IMR-90 (cell line): ENCODE measurements at places on chromosomes 4 and X. TPM values are rescaled to one million over a fixed set of nuclear protein-coding genes. Genes with fewer than 3 reads are reported as not detected.

The RHOXF2B gene
- not detected in 2 replicates for total RNA-seq

The STBD1 gene
- total RNA-seq = 2.2 and 3.0 TPM in 2 replicates

The SSX4B gene
- total RNA-seq = not detected in 2 replicates

GRCh38 chr4:5247735-5248134 lies 196.5 kb downstream of the STK32B start:
- no peaks in the 10 kb centered on the region for H3K36me3 ChIP-seq
- H3K27ac ChIP-seq = no peak overlapping the region
- peak; percentile 19 for DNase-seq
- H3K4me3 ChIP-seq = no peak overlapping the region

DNA sequence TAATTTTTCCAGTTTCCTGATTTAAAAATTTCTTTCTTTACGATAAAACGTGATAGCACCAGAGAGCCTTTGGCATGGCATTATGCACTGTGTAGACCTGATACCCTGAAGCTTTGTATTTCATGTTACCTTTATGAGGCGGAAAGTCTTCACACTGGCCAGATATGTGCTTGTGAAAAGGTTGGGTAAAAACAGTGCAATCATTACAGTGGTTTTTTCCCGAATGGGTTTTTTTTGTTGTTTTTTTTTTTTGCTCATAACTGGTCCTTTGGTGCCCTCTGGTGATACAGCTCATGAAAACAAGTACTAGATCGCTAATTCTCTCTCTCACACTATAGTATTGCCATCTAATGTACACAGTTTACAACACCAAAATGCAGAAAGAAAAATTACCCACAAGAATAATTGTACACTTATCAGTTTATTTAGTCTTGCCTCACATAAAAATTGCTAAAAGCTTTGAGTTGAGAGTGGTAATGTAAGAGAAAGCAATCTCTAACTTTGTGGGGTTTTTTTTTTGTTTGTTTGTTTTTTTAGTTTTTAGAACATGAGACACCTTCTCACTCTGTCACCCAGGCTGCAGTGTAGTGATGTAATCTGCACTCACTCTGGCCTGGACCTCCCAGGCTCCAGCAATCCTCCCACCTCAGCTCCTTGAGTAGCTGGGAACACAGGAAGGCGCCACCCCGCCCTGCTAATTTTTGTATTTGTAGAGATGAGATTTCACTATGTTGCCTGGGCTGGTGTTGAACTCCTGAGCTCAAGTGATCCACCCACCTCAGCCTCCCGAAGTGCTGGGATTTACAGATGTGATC lies 21.3 kb downstream of the SPCS3 start:
- no peak overlapping the region for H3K27ac ChIP-seq

The SMIM10 gene
- 2.3 and 3.6 TPM in 2 replicates for total RNA-seq

The RGN gene
- under 0.01 and 0.18 TPM in 2 replicates for total RNA-seq

The METAP1 gene
- 43.7 and 76.1 TPM in 2 replicates for total RNA-seq

GRCh38 chrX:69469975-69470374 lies 34.2 kb upstream of the NALF2 start:
- no peak overlapping the region for H3K27ac ChIP-seq
- H3K4me3 ChIP-seq = no peak overlapping the region
- H3K4me1 ChIP-seq = no peaks in the 10 kb centered on the region

DNA sequence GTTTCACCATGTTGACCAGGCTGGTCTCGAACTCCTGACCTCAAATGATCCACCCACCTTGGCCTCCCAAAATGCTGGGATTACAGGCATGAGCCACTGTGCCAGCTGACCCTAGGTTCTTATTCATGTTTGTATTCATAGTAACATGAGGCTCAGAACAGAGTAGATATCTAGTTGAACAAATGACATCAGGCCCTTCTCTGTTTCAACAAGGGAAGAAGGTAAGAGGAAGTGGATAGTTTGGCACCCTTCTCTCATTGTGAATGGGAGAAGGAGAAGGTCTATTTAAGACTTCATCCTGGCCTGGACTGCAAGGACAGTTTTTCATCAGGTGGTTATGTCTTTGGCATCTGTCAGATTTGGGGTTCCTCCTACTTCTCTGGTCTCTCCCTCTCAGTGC lies 13.8 kb downstream of the GJB1 start:
- no peak overlapping the region for H3K27ac ChIP-seq
- peaks cover 9% of the 10 kb centered on the region for H3K36me3 ChIP-seq
- no peaks in the 10 kb centered on the region for H3K4me1 ChIP-seq
- DNase-seq = no peak

The F8A2 gene
- not detected in 2 replicates for total RNA-seq

DNA sequence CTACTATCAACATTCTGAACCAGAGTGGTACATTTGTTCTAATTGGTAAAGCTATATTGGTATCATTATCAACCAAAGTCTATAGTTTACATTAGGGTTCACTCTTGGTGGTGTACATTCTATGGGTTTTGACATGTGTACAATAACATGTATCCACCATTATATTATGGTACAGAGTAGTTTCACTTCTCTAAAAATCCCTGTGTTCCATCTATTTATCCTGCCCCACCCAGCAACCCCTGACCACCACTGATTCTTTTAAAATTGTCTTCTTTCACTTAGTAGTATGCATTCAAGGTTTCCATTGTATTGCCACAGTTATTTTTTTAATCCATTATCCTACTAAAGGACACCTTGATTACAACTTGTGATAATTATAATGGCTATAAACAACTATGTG lies 15.3 kb upstream of the TMPRSS11D start:
- no peak overlapping the region for H3K4me3 ChIP-seq
- H3K27me3 ChIP-seq = no peaks in the 10 kb centered on the region
- no peaks in the 10 kb centered on the region for H3K36me3 ChIP-seq
- no peak for DNase-seq
- H3K4me1 ChIP-seq = no peaks in the 10 kb centered on the region

GRCh38 chr4:73019462-73020047 lies 50.0 kb downstream of the COX18 start:
- H3K4me3 ChIP-seq = no peak overlapping the region

The PNMA3 gene
- not detected in 2 replicates for total RNA-seq

- peak overlapping the region; percentile 61; the same call in 1 of the 2 replicates for H3K27ac ChIP-seq
- no peak overlapping the region for H3K4me3 ChIP-seq
- no peaks in the 10 kb centered on the region for H3K36me3 ChIP-seq
- no peaks in the 10 kb centered on the region for H3K27me3 ChIP-seq
Observed at GRCh38 chr4:176270669-176271068, 1.6 kb upstream of the ASB5 start.

The RHOXF2 gene
- total RNA-seq = not detected in 2 replicates

The WDR1 gene
- 782 and 992 TPM in 2 replicates for total RNA-seq

GRCh38 chr4:88630756-88631155 lies 38.5 kb downstream of the HERC3 start:
- H3K4me1 ChIP-seq = peaks cover 2% of the 10 kb centered on the region; the same call in 1 of the 2 replicates
- DNase-seq = peak; percentile 80
- H3K4me3 ChIP-seq = no peak overlapping the region
- no peak overlapping the region; the same call in 1 of the 2 replicates for H3K27ac ChIP-seq
- H3K36me3 ChIP-seq = no peaks in the 10 kb centered on the region

The DCAF8L2 gene
- not detected in 2 replicates for total RNA-seq

GRCh38 chr4:5933996-5934831 lies 41.3 kb upstream of the CRMP1 start:
- no peak overlapping the region for H3K4me3 ChIP-seq
- no peak overlapping the region for H3K27ac ChIP-seq
- no peak for DNase-seq
- no peaks in the 10 kb centered on the region for H3K36me3 ChIP-seq

DNA sequence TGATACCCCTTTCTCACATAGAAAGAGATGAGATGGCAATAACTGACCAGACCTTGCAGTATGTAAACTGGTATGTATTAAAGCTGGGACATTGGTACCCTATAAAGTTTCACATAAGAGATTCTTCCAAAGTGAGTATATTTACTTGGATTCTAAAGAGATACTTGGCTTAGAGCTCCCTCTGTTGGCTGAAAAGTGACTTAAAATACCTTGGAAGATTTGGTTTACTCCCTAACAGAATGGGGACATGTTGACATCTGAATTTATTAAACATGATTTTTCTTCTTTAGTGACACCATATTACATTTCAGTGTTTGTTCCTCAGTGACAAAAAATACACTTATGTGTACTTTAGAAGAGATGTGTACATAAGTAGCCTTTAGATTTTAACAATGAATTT lies 47.9 kb upstream of the RGN start:
- no peaks in the 10 kb centered on the region for H3K4me1 ChIP-seq
- H3K27me3 ChIP-seq = peaks cover 8% of the 10 kb centered on the region
- H3K4me3 ChIP-seq = no peak overlapping the region
- peak; percentile 68 for DNase-seq
- H3K27ac ChIP-seq = no peak overlapping the region
- H3K36me3 ChIP-seq = peaks cover 3% of the 10 kb centered on the region; the same call in 1 of the 2 replicates

- H3K36me3 ChIP-seq = no peaks in the 10 kb centered on the region
- no peak overlapping the region for H3K27ac ChIP-seq
- H3K4me3 ChIP-seq = no peak overlapping the region
Observed at GRCh38 chr4:62004881-62005280, 804.8 kb downstream of the ADGRL3 start.

GRCh38 chr4:90745176-90745575 lies 618.0 kb downstream of the CCSER1 start:
- H3K27me3 ChIP-seq = no peaks in the 10 kb centered on the region
- no peaks in the 10 kb centered on the region for H3K36me3 ChIP-seq
- H3K4me1 ChIP-seq = no peaks in the 10 kb centered on the region
- H3K4me3 ChIP-seq = no peak overlapping the region

GRCh38 chrX:103530545-103530944 lies 11.3 kb upstream of the RAB40A start:
- H3K27ac ChIP-seq = peak overlapping the region; percentile 69; the same call in 1 of the 2 replicates
- no peak overlapping the region for H3K4me3 ChIP-seq
- peaks cover 5% of the 10 kb centered on the region; the same call in 1 of the 2 replicates for H3K4me1 ChIP-seq
- H3K27me3 ChIP-seq = peaks cover 1% of the 10 kb centered on the region; the same call in 1 of the 2 replicates

DNA sequence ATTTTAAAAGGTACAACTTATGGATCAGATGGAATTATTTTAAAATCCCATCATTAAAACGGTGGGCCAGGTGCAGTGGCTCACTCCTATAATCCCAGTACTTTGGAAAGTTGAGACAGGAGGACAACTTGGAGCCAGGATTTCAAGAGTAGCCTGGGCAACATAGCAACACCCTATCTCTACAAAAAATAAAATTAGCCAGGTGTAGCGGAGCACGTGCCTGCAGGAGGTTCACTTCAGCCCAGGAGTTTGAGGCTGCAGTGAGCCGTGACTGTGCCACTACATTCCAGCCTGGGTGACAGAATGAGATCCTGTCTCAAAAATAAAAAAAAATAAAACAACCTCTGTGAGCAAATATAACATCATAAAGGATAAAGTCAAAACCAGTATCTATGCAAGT lies 11.4 kb downstream of the ADH5 start:
- H3K27ac ChIP-seq = no peak overlapping the region
- H3K4me3 ChIP-seq = no peak overlapping the region
- no peaks in the 10 kb centered on the region for H3K27me3 ChIP-seq
- no peaks in the 10 kb centered on the region; the same call in 1 of the 2 replicates for H3K4me1 ChIP-seq
- no peak for DNase-seq
- H3K36me3 ChIP-seq = peaks cover 49% of the 10 kb centered on the region

The FOXR2 gene
- not detected in 2 replicates for total RNA-seq

DNA sequence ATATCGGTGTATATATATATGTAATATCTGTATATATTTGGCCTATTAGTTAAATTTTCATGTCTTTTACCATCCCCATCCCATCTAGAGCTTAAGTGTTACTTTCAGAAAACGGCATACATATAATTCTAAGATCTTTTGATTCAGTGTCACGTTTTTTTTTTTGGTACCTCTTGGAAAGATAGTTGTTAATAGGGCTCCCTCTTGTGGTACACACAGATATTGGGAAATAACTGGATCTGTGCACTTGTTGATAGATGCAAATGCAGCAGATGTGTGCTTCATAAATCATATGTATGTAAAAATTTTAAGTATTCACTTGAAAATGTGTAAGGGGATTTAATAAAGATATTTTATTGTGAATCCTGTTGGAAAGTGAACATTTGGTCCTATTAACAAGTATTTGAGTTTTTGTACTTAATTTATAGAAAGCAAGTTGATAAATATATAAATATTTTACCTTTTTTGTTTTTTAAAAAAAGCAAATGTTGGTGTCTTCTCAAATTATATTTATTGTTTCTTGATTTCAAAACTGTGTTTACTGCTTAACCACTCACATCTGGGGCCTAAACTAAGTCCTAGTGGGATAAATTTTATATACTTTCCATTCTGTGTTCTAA lies 74.7 kb downstream of the PAQR3 start:
- no peak overlapping the region for H3K27ac ChIP-seq
- H3K27me3 ChIP-seq = no peaks in the 10 kb centered on the region
- H3K4me3 ChIP-seq = no peak overlapping the region
- peaks cover 6% of the 10 kb centered on the region for H3K36me3 ChIP-seq
- peak; percentile 85 for DNase-seq

DNA sequence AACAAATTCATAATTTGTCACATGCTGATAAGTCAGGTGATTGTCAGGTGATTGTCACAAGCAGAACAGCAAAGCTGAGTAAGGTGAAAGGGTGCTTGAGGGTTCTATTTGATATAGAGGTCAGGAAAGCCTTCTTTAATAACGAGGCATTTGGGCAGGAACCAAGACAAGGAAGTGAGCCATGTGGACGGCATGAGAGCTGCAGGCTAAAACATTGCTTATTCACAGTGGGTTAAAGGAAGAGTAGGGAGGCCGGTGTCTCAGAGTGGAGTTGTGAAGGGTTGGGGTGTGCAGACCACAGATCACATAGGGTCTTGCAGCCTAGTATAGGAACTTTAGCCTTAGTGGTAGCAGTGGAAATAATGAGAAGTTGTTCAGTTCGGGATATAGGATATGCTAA lies 31.3 kb upstream of the CYP2U1 start:
- DNase-seq = no peak
- no peaks in the 10 kb centered on the region for H3K36me3 ChIP-seq
- H3K27ac ChIP-seq = no peak overlapping the region

- no peak for DNase-seq
- H3K36me3 ChIP-seq = no peaks in the 10 kb centered on the region
- H3K27me3 ChIP-seq = no peaks in the 10 kb centered on the region
- H3K4me3 ChIP-seq = no peak overlapping the region
Observed at GRCh38 chr4:117770269-117771102, 263.8 kb upstream of the NDST3 start.

GRCh38 chr4:970854-971520 lies 2.4 kb downstream of the DGKQ start:
- peaks cover 11% of the 10 kb centered on the region; the same call in 1 of the 2 replicates for H3K36me3 ChIP-seq
- H3K27ac ChIP-seq = no peak overlapping the region
- peaks cover 4% of the 10 kb centered on the region; the same call in 1 of the 2 replicates for H3K4me1 ChIP-seq
- DNase-seq = no peak

DNA sequence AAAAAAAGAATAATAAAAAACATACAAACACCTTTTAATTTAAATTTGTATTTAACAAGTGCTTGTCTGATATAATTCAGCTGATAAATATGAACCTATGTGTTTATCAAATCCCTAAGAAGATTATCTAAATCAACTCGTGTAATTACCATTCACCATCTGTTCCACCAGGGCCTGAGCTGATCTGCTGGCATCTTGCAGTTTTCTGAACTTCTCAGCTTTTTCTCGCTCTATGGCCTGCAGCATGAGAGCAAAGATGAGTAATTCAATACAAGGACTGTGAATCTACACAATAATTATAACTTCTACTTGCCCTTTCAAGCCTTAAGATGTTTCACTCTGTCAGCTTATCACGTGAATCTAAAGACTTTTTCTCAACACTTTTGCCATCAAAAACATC lies 709.7 kb downstream of the DMD start:
- no peak overlapping the region for H3K4me3 ChIP-seq
- H3K27me3 ChIP-seq = no peaks in the 10 kb centered on the region
- no peak for DNase-seq
- H3K4me1 ChIP-seq = no peaks in the 10 kb centered on the region
- H3K36me3 ChIP-seq = no peaks in the 10 kb centered on the region
- no peak overlapping the region for H3K27ac ChIP-seq

GRCh38 chrX:123851079-123851478 lies 8.8 kb upstream of the XIAP start:
- H3K27me3 ChIP-seq = no peaks in the 10 kb centered on the region
- H3K27ac ChIP-seq = no peak overlapping the region
- no peak for DNase-seq
- no peaks in the 10 kb centered on the region for H3K4me1 ChIP-seq
- no peaks in the 10 kb centered on the region for H3K36me3 ChIP-seq
